ENCODE measurements at places on chromosomes 13 and 19.

- no peak for DNase-seq
These were observed 21.2 kb upstream of the TOMM40 start for GRCh38 chr19:44869733-44870470.

- DNase-seq: peak; percentile 100
These were observed 4.9 kb upstream of the LRFN3 start for GRCh38 chr19:35931161-35931873.

GRCh38 chr13:45141369-45141768 is 21.1 kb downstream of the GTF2F2 start:
- DNase-seq: no peak

- DNase-seq: no peak
These were observed 793.7 kb upstream of the ARGLU1 start for GRCh38 chr13:107361666-107362065.

DNA sequence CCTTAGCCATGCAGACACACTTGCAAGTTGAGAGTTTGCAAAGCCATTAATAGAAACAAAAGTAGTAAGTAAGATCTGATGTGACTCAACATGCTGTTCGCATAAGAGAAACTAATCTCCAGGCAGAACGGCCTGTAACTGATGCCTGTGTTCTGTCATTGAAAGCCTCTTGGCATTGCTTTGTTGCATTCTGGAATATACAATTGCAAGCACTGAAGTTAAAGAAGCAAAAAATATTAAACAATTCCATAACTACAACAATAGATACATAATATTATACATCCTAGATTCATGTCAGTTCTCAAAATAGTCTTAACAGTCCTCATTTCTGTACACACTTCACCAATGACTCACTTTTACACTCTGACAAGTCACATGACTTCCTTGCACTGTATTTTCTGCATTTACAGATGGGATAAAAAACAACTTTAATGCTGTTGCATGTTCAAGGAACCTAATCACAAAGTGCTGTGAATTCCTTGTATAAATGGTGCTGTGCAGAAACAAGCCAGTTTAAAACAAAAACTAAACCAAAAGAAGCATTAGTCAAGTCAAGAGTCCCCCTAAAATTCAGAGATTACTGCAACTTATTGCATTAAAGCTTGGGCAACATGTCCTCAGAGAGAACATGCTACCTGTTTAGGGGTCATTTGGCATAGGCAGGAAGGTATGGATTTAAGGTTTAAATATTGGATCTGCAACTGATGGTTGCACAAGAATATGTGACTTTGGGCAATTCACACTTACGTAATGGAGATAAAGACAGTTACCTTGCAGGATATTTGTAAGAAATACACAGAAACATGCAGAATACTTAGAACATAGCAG is 79.5 kb upstream of the SERP2 start:
- DNase-seq: peak; percentile 43

DNA sequence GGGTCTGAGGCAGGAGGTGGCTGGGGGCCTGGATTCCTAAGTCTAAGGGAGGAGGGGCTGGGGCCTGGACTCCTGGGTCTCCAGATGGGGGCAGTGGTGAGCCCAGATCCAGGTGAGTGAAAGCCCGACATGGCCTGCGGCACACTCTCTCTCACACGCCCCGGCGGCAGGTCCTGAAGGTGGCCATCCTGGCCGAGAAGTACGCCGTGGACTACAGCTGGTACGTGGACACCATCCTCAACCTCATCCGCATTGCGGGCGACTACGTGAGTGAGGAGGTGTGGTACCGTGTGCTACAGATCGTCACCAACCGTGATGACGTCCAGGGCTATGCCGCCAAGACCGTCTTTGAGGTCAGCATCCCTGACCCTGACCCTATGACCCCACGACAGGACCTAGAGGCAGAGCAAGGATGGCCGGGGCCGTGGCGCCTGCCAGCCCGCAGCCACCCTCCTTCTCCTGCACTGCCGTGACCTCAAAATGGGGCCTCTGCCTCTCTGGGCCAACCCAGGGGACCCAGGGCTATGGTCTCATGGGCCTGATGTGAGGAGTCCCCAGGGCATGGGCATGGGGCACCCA is 13.2 kb downstream of the FUZ start:
- no peak for DNase-seq

- DNase-seq: no peak
These were observed 1856.1 kb downstream of the OLFM4 start for GRCh38 chr13:54884682-54885081.

GRCh38 chr13:60318186-60318585 is 78.8 kb upstream of the TDRD3 start:
- no peak for DNase-seq

- no peak for DNase-seq
These were observed 227.5 kb downstream of the DCT start for GRCh38 chr13:94251831-94252608.

DNA sequence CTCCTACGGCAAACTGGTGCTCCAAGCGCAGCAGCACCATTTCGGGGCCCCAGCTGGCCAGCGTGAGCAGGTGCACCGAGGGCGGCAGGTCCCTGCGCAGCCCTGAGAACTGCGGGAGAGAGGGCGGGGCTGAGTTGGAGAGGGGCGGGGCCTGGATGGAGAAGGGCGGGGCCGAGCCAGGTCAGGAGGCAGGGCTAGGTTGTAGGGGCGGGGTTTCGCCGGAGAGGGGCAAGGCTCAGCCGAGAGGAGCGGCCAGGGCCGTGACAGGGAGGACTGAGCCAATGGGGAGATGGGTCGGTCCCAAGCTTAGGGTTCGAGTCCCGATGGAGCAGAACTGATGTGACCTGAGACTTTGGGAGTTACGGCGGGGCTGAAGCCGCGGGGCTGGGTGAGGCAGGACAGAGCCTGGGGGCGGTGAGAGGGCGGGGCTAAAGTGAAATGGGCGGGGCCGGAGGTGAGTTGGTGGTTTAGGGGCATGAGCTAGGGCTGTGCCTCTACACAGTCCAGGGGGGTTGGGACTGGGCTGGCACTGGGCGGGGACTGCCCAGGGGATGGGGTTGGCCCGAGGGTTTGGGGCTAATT is 19.0 kb downstream of the MAN2B1 start:
- DNase-seq: peak; percentile 45

DNA sequence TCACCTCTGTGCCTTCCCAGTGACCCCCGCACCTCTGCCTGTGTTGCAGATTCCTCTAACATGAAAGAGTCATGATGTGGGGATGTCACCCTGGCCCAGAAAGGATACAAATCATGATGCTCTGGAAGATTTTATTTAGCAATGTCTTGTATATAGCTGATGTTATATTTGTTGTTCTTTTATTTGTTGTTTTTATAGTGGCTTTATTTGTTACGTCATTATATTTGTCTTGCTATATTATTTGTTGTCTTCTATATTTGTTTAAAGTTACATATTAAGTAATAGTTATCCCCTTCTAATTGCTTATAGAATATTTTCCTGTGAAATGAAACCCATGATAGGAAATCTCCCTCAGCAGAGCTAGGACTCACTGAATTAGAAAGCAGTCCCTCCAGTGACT is 1149.2 kb downstream of the UQCRFS1 start:
- DNase-seq: no peak

DNA sequence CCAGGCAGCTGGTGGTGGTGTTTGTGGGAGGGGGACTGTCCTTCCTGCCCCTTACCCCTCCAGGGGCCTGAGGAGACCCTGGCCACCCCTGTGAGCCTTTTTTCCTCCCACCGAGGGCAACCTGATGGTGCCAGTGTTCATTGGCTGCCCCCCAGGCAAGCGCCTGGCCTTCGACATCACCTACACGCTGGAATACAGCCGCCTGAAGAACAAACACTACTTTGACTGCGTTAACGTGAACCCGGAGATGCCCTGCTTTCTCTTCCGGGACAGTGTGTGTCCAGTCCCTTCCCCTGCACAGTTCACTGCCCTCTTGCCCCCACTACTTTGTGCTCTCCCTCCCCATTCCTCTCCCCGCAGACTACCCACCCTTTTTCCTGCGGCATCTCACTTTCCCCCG is 7.3 kb upstream of the PSMD8 start:
- no peak for DNase-seq

- DNase-seq: no peak
These were observed 226.7 kb upstream of the TSHZ3 start for GRCh38 chr19:31575846-31576335.

GRCh38 chr19:1571358-1571757 is 3.2 kb upstream of the MEX3D start:
- no peak for DNase-seq

- no peak for DNase-seq
These were observed 7.3 kb downstream of the PTBP1 start for GRCh38 chr19:804419-805165.

GRCh38 chr13:29977476-29978120 is 127.2 kb upstream of the UBL3 start:
- DNase-seq: no peak

- DNase-seq: no peak
These were observed 85.6 kb downstream of the COL4A2 start for GRCh38 chr13:110392510-110393240.

- no peak for DNase-seq
These were observed 36.8 kb downstream of the INSR start for GRCh38 chr19:7257148-7258040.

DNA sequence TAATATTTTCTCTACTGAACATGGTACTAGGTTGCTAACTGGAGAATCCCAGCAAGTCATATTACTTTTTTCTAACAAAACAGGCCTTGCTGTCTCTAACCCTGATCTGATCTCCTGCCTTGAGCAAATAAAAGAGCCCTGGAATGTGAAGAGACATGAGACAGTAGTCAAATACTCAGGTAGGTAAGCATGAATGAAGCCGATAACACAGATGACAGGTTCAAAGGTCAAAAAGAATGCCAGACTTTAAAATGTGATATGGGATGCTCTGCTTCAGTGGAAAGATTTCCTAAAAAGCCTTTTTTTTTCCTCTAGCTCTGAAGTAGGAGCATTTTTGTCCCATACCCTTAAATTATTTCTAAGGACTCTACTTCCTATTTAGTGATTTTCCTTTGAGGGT is 28.7 kb downstream of the ZNF726 start:
- no peak for DNase-seq

DNA sequence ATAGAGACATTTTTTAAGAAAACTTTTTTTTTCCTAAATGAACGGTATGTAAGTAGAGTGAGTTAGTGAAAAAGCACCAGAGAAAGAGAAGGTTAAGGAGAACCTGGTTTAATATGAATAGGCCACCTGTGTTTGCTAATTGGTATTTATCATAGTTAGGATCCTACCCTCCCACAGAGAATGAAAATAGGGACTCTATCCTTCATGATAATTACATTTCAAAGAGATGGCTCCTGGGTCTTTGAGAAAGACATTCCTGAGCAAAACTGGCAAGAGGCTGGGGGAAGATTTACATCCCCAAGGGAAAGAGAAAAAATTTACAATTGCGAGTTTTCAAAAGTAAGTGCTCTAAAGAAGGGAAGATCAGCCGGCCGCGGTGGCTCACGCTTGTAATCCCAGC is 1284.5 kb downstream of the SLITRK1 start:
- DNase-seq: no peak

DNA sequence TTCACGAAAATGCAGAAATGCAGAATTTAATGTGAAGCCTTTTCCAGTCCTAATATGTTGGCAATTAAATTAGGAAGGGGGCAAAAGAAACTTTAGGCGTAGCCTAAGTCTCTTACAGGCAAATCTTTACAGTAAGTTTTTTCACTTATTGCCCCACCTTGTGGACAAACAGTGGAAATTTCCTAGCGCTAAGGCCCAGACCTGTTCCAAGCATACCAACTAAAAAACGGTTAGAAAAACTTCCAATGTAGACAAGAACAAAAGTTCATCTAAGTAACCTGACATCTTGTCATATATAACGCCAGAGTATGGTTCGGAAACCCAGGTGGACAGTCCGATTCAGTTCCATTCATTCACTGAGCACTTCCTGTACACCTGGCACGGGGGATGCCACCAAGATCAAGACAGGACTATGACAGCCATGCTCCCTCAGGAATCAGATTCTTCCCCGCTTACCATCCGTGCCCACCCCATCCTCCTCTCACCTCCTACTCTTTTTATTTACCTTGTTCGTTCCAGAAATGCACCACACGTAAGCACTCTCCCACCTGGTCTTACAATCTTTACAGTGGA is 4.9 kb downstream of the ZAR1L start:
- DNase-seq: peak; percentile 68

DNA sequence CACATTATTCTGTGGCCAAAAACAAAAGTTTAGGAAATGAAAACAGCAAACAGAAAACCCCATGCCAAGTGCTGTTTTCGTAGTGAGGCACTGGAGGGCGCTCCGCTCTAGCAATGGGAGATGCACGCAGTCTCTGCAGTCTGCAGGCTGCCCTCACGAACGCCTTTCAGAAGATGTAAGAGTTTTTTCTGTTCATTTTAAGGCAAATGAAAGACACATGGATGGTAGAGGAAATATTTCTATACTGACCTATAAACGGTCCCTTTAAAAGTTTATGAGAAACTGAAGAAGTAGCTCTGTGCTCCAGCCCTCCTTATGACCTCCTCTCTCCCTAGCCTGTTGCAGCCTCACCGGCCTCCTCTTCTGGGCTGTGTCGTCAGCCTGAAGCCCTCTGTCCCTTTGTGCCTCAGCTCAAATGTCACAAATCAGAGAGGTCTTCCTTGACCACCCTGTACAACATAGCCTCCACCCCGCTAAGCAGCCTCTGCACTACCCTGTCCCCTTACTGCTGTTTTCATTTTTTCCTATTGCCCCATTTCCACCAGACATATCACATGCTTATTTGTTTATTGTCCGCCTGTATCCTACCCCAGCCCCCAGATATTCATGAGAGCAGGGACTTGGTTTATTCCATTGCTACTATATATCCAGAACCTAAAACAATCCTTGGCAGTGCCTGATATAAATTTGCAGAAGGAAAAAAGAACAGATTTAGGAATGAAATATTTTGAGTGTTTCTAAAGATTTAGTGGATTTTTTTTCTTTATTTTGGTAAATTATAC is 116.4 kb downstream of the TM9SF2 start:
- DNase-seq: peak; percentile 29

- no peak for DNase-seq
These were observed 16.9 kb downstream of the UBAC2 start for GRCh38 chr13:99217461-99218110.

GRCh38 chr19:51702825-51703574 is 9.9 kb downstream of the SPACA6 start:
- DNase-seq: no peak

- no peak for DNase-seq
These were observed 262.1 kb downstream of the DCT start for GRCh38 chr13:94217370-94217769.

DNA sequence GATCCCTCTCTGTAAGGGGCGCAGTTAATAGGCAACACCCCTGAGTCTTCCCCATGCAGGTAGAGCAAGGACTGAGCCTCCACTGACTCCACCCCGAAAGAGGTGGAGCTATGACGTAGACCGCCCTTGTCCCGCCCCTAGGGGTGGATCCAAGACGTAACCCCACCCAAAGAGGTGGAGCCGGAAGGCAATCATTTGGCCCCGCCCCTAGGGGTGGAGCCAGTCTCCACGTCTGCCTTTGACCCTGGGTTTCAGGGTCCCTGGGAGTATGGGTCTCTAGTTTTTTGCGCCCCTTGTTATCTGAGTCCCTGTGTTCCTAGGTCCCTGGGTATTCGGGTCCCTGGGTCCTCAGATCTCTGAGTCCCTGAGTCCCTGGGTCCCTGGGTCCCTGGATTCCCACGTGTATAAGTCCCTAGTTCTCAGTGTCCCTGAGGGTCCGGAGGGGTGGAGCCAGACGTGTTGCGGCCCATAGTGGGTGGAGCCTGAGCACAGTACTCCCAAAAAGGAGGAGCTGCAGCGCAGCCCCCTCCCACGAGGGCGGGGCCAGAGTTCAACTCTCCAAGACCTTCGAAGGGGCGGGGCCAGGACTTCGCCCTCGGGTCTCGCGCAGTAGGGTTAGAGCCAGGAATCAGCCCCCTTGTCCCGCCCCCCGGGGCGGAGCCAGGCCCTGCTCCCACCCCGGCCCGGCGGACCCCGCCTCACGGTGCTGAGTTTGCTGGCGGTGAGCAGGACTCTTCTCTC is 5.3 kb downstream of the DENND1C start:
- DNase-seq: peak; percentile 81

- DNase-seq: no peak
These were observed 36.3 kb upstream of the ZNF835 start for GRCh38 chr19:56707821-56708220.
